RWPE1 (cell line): ENCODE measurements at places on chromosomes 3 and 15.

DNA sequence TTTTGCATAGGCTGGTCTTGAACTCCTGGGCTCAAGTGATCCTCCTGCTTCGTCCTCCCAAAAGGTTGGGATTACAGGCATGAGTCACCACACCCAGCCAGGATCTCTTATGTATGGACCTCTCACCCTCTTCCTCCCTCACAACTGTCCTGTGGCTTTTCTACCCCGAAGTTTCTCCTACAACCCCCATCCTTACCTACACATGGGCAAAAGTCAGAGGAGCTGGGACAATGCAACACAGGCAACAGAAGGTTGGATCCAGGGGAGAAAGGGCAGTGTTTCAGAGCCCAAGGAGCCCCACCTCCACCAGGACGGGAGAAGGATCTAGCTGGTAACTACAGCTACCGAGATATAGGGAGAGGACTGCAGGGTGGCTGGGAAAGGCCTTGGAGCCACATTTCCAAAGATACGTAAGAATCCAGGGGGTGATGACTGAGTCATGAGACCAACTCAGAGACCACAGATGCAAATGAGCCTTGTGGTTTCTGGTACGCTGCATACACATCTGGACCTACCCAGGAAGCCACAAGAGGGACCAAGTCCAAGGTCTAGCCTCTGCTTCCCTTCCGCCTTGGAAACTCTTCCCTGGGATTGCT, 13.6 kb downstream of the IGDCC4 start:
- DNase-seq: no peak

DNA sequence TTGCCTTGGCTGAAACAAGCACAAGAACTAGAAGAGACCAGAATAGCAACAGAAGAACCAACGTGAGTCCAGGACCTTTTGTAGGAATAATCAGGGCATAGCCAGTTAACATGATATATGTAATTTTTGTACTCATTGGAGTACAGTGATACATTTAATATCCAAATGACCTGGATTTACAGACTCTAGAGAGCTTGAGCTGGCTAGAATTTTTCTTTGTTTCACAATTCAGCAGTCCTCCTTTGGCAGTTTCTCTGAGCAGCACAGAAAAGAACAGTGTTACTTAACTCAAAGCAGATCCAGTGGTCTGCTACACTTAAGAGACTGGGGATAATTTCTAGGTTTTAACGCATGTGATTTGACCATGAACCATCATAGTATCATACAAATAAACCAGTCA, 245.7 kb downstream of the ADAMTSL3 start:
- no peak for DNase-seq

GRCh38 chr3:147393261-147393942, 12.9 kb downstream of the ZIC4 start:
- no peak for DNase-seq

GRCh38 chr3:59641169-59641899, 591.5 kb upstream of the CFAP20DC start:
- DNase-seq: no peak

DNA sequence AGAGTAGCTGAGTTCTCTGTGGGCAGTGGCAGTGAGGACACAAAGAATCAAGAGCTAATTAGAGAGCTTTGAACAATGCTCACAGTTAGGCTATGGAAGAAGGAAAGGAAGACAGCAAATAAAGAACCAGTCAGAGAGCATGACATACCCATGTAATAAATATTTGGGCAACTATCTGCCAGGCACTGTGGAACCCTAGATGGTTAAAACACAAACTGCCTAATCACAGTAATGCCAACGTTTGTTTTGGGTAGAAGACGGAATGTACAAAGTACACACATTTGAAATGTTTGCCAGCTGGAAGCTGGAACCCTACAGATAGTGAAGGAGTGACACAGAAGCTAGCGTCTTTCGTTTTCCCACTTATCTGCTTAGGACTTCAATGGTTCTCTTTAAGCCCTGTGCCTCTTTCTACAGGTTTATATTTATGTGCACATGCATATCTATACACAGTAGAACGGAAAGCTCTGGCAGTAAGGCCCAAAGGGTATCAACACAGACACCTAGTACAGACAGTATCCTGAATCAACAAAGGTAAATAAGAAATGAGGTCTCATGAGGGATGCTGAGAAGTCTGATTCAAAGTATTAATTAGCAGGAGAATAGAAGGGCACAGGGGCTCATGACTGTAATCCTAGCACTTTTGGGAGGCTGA, 44.6 kb downstream of the ANKRD28 start:
- DNase-seq: no peak

DNA sequence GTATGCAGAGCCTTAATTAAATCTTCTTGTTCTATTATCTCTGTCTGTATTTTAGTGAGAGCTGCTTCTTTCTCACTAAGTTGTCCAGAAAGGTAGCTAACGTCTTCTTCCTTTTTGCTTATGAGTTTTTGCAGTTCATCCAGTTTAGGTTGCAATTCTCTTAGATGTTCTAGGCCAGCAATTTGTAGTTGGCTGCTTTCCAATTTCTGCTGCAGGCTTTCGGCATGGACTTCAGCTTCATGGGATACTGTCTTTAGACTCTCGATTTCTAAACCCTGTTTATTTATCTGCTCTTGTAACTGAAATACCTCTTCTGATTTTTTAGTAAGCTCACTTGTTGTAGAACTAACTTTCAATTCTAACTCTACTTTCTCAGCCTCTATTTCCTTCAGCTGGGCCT, 35.5 kb upstream of the HCLS1 start:
- DNase-seq: no peak

DNA sequence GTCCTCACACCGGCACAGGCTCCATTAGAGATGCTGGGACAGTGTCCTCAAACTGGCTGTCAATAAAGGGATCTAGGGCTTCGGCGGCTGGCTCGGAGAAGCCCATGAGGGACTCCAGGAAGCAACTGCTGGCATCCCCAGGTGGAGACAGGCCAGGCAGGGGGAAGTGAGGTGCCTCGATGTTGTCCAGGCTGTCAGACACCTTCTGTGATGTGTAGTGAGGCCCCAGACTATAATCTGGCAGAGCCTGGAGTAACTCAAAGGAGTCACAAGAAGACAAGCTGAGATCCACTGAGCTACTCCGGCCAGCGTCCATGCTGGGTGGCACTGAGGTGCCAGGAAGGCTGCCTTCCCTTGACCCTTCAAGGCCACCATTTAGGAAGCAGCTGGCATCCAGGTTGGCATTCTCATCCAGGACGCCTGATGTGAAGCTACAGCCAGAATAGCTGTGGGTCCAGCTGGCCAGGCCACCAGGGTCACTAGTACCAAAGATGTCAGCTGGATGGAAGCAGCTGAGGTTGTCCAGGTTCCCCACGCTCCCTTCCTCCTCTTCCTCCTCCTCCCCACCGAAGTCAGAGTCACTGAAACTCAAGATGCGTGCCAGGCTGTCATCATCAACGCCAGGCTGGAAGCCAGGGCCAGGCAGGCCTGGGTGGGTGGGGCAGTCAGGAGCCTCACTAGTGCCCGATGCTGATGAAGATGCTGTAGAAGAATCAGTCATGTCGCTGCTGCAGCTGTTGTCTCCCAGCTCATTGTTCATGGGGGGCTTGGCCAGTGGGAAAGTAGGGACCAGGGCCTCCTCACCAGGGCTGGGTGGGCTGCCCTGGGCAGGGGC, 10.1 kb downstream of the CSRNP1 start:
- DNase-seq: no peak

GRCh38 chr3:45773714-45774449, 22.5 kb downstream of the SLC6A20 start:
- DNase-seq: no peak

- no peak for DNase-seq
Observed at GRCh38 chr3:147757866-147758265, 348.7 kb downstream of the ZIC1 start.

DNA sequence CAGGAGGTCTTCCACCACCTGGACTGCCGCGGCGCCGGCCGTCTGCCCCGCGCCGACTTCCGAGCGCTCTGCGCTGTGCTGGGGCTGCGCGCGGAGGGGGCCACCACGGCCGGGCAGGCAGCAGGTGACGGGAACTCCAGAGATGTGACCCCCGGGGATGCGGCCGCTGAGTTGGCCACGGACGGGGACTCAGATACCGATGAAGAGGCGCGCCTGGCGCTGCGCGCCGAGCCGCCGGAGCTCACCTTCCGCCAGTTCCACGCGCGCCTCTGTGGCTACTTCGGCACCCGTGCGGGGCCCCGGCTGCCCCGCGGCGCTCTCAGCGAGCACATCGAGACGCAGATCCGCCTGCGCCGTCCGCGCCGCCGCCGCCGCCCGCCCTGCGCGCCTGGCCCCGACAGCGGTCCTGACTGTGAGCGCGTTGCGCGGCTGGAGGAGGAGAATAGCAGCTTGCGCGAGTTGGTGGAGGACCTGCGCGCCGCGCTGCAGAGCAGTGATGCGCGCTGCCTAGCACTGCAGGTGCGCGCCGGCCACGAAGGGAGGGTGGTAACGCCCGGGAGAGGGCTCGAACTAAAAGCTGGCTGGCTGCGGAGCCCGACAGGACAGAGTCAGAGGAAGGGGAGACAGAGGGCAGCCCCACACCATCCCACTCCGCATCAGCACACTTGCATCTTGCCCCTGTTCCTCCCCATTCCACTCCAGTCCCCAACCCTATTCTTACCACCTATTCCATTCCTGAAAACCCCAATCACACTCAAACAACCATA, 885 bp downstream of the EFCC1 start:
- DNase-seq: no peak

DNA sequence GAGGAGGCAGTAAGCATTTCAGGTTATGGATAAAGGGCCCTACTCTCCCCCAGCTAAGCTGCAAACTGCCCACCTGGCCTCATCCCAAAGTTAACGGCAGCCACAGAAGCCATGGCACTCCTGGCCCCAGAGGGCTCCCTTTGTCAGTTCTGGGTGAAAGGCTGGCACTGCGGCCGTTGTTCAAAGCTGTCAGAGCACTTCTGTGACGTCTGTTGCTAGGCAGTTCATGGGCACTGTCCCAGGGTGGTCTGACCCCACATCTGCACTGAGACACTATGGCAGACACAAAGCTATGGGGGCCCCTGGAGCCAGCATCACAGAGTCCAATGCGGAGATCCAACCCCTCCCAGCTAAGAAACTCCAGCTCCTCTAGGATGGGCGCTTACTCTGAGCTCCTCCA, 30.0 kb downstream of the TLE3 start:
- no peak for DNase-seq

DNA sequence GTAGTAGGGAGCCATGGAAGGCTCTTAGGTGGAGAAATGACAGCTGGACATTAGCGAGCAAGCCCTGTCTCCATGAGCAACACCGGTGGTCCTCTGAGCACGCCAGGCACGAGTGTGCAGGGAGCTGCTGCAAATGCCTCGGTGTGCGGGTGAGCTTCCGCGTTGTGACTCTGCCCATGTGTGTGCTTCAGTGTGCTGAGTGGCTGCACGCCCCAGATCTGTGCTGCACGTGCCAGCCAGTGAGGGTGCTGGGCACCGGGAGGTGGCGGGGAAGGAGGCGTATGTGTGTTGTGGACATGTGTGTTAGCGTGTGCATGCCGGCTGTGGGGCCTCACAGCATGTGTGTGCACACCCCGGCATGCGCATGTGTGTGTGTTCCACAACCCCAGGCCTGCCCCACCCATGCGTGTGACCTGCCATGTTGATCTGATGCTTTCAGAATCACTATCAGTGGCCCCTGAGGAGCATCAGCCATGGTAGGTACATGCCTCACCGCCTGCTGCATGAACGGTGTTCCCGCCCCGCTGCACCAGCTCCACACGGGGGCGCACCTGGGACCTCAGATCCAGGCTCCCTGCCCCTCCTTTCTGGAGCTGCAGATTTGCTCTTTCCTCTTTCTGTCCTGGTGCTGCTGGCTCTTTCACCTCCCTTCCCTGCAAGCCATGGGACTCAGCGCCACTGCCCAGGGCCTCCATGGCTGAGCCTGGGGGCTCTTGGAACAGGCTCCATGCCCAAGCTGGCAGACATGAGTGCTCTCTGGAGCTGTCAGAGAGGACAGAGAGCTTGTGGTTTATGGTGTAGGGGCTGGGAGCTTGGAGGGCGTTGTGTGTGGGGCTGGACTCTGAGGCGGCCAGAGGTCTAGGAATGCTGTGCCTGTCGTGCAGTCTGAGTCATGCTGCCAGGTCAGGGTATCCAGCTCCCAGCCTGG, 169.4 kb downstream of the TBC1D2B start:
- DNase-seq: no peak

DNA sequence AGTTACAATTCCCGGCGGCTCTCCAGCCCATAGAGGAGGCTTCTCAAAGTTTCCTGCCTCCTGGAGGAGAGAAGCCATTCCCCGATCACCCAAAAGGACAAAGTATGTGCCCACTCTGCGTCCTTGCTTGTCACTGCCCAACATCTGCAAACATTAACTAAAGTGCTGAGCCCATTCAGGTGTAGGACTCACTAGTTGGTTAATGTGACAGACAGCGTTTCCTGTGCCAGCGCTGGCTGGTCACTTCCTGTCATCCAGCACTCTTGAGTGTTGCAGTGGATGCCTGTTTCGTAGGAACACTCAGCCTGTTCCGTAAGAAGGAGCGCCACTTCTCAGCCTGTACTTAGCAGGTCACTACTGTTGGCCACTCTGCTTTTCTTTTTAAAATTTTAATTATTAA, 100.3 kb downstream of the APBA2 start:
- no peak for DNase-seq

- no peak for DNase-seq
Observed at GRCh38 chr3:105327662-105328337, 38.9 kb upstream of the ALCAM start.

GRCh38 chr3:124372775-124373174, 357.5 kb upstream of the UMPS start:
- no peak for DNase-seq

DNA sequence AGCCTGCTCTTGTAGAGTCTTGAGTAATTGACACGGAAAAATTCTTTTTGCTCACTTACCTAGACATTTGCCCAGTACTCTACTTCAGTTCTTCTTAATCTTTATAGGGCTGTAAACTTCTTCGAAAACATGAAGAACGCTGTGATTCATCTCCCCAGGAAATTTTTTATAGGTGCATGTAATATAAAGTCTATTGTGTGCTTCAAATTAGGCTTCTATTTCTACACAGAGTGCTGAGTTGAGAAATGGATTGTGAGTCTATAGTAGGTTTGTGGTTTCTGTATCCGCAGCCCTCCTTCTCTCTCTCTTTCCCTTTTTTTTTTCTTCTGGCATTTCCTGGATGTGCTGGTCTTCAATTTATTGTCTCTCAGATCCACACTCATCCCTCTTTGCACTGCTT, 183.3 kb upstream of the DCBLD2 start:
- DNase-seq: no peak

DNA sequence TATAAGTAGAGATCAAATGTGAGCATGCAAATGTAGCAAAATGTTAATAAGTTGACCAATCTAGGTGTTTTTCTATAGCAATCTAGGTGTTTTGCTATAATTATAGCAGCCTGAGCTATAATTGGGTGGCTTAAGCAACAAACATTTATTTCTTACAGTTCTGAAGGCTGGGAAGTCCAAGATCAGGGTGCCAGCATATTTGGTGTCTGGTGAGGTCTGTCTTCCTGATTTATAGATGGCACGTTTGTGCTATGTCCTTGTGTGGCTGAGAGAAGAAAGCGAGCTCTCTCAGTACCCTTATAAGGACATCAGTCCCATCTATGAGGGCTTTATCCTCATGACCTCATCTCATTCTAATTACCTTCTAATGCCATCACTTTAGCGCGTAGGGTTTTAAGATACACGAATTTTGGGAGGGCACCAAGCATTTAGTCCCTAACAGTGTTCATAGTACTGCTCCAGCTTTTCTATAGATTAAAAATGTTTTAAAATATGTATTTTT, 171.1 kb downstream of the GHSR start:
- no peak for DNase-seq

GRCh38 chr15:26744894-26745293, 28.0 kb downstream of the GABRB3 start:
- no peak for DNase-seq

- no peak for DNase-seq
Observed at GRCh38 chr15:90294601-90295269, 29.3 kb downstream of the NGRN start.
